H54 (cell line): ENCODE measurements at places on chromosomes 1 and 21.

DNA sequence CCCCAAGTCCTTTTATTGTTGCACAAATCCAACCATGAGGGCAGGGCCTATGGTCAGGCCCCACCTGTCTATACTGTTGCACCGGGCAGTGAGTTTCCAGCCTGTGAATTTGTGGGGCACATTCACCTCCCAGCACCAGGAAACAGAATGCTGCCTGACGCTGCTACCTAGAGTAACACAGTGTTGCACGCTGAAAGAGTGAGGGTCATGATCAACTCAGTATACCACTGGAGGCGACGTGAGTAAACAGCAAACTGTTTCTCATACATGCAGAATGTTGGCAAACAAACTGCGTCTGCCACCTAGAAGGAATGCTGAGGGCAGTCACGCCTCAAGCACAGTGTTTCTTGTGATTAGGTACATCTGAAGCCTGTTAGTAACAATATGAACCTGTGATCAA is 13.4 kb upstream of the LRRC47 start:
- DNase-seq = no peak

- DNase-seq = no peak
Measured at GRCh38 chr1:158689110-158689509, 2.6 kb upstream of the SPTA1 start.

- no peak for DNase-seq
Measured at GRCh38 chr1:222631611-222632208, 13.8 kb downstream of the MIA3 start.

- DNase-seq = no peak
Measured at GRCh38 chr1:18529714-18530113, 49.0 kb downstream of the KLHDC7A start.

DNA sequence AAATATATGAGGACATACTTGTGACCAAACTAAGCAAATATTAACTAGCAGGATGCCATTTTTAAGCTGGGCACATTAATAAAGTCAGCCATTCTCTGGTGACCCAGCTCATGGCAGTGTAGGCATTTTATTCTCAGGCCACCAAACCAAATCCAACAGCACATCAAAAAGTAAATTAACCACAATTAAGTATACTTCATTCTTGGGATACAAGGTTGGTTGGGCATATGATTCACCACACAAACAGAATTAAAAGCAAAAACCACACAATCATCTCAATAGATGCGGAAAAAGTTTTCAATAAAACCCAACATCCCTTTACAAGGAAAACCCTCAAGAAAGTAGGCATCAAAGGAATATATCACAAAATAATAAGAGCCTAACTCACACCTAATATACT is 101.3 kb downstream of the FAF1 start:
- DNase-seq = no peak

- no peak for DNase-seq
Measured at GRCh38 chr21:29166323-29166722, 35.9 kb downstream of the MAP3K7CL start.

- no peak for DNase-seq
Measured at GRCh38 chr1:226363801-226364513, 43.9 kb downstream of the PARP1 start.

- no peak for DNase-seq
Measured at GRCh38 chr1:175750366-175751071, 7.1 kb upstream of the TNR start.

DNA sequence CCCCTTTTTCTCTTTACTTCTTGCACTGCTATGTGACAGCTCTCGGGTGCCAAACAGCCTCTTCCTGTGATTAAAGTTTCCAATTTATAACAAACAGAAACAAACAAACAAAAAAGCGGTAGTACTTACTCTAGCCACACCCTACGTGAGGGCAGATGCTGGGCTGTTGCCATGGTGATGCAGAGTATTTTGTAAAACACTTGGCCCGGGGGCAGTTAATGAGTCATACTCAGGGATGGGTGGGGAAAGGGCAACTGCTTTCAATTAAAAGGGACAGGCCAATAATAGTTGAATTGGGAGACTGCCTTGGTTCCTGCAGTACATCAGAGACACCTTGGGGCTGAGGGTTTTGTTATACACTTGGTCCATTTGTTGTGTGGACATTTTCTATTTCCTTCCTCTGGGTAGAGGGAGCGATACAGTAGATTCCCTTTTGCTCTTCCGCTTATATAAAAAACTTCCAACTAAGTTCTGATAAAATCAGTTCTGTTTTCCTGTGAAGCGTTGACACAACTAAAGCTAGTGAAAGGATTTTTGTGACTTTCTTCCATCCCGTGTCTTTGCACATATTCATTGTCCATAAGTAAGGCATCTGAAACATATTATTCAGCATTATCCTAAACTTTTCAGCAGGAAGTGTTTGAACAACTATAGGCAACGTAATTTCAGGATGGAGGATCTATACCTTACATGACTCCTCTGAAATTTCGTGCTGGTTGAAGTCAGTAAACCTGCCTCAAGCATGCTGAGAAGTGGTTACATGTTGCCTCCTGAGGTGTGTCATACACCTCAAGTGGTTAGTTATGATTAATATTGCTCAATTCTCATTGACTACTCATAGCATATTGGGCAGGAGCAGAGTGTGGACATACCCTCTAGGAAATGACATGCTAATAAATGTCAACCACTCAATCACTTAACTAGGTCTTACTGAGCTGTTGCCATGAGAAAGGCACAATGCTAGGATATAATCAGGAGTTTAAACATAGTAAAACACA is 36.7 kb upstream of the THEM4 start:
- peak; percentile 67 for DNase-seq

DNA sequence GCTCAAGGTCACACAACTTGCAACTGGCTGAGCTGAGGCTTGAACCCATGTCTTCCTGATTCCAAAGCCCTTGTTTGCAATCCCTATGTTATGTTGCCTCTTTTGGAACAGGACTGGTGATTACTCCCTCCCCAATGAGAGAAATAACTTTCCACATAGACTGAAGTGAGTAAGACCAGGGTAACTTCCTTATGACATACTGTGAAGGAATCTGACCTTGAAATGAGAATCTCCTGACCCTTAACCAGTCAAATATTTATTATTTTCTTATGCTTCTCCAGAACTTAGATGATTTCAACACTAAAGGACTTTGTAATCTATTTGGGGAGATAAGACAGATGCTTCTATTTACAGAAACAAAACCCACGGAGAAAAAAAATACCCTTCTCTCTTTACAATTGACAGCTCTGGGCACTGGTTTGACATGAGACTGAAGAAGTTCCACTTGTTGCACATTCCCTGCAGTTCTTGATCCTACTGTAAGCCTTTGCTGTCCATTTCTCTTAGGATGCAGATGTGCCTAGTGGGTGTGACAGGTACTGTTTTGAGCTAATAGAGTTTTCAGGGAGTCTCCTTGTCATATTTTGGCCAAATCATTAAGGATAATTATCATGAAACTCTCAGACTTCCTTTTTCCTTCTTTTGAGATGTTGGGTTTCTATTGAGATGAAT is 3.9 kb upstream of the RPTN start:
- peak; percentile 49 for DNase-seq

GRCh38 chr1:14782741-14783591 is 184.5 kb downstream of the KAZN start:
- DNase-seq = no peak

DNA sequence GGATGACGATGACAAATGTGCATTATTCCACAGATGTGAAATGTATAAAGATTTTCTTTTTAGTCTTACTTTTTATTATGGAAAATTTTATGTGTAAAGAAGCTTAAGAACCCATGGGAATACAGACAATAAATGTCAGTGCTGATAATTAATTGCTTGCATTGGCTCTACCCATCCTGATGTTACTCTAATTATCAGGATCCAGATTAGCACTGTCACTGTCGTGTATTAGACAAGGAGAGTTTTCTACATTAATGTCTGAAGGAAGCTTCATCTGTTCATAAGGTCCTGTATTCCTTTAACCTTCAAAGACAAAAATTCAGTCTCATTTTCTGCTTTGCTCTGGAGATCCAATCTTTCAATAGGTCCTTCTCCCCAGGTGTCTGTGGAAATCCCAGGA is 259.1 kb upstream of the ADAMTS5 start:
- DNase-seq = no peak

DNA sequence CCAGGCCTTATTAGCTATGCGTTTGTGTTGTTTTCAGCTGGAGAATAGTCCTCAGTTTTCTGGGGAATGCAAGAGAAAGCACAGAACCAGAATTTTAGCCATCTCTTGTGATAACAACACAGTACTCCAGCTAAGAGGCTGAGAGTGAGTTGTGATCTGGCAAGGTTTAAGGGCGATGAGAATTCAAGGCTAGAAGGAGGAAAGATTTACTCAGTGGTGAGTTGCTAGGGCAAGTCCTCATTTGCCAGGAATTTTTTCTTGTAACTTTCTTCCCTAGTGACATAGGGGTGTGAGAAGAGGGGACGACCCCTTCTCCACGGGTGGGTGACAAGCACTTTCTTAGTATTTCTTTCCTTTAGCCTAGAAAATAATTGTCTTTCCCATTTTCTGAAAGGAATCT is 53.2 kb downstream of the HHAT start:
- DNase-seq = no peak

DNA sequence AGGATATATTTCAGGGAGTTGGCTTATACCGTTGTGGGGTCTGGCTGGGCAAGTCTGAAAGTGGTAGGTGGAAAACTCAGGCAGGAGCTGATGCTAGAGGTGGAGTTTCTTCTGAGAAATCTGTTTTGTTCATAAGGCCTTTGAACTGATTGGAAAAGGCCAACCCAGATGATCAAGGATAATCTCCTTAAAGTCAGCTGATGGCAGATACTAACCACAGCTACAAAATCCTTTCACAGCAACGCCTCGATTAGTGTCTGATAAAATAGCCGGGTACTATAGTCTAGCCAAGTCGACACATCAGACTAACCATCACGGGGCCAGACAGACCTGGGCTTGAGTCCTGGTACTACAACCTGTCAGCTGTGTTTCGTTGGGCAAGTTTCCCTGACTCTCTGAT is 21.4 kb downstream of the OPRD1 start:
- no peak for DNase-seq

- no peak for DNase-seq
Measured at GRCh38 chr1:27136998-27137542, 17.9 kb downstream of the SLC9A1 start.

DNA sequence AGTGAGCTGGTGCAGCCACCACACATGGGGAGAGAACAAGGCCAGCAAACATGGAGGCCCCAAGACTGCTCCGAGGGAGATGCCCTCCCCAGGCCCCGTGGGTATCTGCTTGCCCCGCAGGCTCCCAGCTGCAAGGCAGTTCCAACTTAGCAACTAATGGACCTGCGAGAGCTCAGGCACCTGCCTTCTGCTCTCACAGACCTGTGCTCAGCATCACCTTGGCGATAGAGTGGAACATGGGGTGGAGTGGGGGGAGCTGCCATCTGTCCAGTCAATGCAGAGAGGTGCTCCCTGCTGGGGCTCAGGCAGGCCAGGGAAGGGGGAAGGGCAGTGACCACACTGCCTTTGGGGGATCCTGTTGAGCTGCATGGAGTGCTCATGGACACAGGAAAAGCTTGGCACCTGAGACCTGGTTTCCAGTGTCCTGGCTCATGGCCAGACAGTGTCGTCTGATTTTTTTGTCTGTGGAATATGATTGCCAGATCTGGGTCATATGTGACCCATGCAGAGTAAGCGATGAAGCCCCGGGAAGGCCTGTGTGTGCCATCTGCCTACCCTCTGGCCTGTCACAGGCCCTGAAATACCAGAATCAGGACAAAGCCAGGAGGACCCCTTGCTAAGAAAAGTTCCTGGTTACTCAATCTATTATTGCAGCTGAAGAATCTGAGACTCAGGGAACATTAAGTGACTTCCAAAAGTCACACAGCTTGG is 39.9 kb upstream of the TENT5C start:
- DNase-seq = no peak

DNA sequence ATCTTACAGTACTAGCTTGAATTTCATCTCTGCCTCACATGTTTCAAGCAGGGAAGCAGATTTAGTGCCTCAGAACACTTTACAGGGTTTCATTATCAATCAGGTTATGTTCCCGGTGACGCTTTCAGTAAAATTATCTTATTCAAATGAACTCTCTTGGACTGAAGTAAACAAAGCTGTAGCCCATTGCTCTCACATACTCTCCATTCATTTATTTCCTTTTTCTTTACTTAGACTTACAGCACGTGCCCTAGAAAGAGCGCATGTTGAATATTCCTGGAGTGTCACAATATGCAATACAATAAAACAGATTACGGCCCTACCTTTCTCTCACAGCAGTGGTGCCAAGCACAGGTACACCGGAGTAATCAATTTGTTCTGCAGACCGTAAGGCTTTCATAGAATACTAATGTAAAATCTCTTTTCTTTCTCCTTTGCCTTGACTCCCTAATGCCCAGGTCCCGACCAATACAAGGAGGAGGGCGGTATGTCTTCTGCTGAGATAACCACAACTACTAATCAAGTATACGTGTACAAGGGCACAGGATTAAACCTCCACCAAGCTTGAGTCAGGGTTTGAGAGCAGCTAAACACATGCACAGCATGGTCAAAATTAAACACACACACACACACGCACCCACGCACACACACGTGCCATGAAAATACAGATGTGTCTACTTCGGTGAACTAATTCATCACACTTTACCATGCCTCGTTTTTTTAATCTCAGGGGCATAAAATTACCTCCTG is 62.8 kb downstream of the NRIP1 start:
- DNase-seq = no peak

- no peak for DNase-seq
Measured at GRCh38 chr21:34999397-34999941, 49.6 kb downstream of the RUNX1 start.

GRCh38 chr1:92186081-92186480 is 31.6 kb upstream of the C1orf146 start:
- no peak for DNase-seq

GRCh38 chr1:115677182-115677555 is 35.4 kb downstream of the VANGL1 start:
- DNase-seq = no peak

- DNase-seq = no peak
Measured at GRCh38 chr1:153903841-153904455, 18.8 kb downstream of the GATAD2B start.

DNA sequence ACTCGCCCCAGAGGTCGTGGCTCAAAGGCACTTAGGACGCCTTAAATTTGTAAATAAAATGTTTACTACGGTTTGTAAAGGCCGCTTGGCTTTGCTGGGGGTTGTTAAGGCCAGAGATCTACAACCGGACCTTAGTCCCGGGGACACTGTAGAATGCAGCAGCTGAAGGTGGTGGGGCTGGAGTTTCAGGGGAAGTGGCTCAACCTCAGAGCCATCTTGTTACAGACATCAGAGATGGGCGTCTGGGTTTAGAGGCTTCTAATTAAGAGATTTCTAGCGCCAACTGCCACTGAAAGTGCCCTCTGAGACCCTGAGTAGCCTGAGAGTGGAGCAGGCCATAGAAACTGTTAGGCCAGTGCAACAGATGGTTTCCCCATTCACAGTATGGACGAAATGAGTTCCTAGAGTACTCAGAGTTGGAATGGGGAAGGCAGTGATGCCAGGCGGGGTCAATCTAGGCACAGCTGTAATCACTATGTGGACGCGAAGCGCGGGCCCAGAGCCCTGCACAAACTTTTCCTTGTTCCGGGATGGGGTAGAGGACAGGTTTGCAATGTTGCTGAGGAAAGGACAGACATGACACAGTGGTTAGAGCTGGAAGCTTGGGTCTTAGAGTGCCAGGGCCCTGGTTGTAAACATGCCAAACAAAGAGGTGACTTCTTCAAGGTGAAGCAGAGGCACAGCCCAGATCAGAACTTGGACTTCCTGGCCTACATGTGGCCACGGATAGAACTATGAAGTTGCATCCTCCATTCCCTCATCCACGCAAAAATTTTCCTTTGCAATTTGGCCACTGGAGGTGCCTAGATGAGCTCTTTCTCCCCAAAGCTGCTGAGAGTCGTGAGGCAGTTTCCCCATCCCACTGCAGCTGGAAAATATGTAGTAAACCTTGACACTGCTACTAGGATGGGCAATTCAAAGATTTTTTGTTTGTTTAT is 6.0 kb downstream of the HLX start:
- no peak for DNase-seq

- DNase-seq = no peak
Measured at GRCh38 chr1:226650236-226650841, 88.7 kb downstream of the ITPKB start.
